Smooth muscle cell of the pulmonary artery (primary cell): ENCODE measurements at places on chromosomes 12 and 14. TPM values are rescaled to one million over a fixed set of nuclear protein-coding genes. Genes with fewer than 3 reads are reported as not detected.

EMP1 gene
- total RNA-seq, result 65.4 and 65.7 TPM in 2 replicates

LRIG3 gene
- 24.5 and 29.3 TPM in 2 replicates for total RNA-seq

ARHGAP9 gene
- total RNA-seq, result 0.07 and 0.33 TPM in 2 replicates

RFLNA gene
- total RNA-seq, result 5.7 and 14.8 TPM in 2 replicates

KLHDC1 gene
- total RNA-seq, result 3.4 and 4.0 TPM in 2 replicates
